ENCODE measurements at places on chromosomes 11 and 22.

DNA sequence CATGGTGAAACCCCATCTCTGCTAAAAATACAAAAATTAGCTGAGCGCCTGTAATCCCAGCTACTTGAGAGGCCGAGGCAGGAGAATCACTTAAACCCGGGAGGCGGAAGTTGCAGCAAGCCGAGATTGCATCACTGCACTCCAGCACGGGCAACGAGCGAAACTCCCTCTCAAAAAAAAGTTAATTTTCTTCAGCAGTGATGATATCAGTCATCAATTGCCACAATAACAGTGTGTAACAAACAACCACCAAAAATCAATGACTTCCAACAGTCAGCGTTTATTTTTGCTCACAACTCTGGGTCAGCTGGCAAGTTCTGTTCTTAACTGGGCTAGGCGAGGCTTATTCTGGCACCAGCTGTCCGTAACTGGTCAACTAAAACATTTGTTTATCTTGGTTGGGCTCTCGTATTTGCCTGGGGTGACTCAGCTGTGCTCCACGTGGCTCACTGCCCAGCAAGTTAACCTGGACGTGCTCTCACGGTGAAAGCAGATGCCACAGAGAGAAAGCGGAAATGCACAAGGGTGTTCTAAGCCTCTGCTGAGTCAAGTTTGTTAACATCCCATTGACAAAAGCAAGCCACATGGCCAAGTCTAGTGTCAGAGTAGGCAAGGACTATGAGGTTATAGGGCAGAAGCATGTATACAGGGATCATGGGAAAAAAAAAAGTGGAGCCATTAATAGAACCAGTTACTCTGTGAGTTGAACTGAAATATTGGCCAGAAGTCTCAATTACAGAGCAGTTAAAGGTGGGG is 52.1 kb downstream of the LHFPL7 start:
- no peak for DNase-seq

DNA sequence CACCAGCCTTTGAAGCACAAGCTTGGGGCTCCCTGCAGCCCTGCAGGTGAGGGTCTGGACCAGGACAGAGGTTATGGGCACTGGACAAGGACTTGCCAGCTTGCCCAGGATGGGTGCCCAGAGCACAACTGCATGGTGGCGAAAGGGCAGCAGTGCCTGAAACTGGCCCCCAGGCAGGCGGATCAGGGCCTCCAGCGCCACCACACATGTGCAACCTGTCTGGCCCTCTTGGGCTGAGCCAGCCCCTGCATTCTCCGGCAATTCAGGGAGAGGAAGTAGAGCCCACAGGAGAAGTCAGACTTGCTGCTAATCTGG is 18.8 kb downstream of the MB start:
- no peak for DNase-seq

DNA sequence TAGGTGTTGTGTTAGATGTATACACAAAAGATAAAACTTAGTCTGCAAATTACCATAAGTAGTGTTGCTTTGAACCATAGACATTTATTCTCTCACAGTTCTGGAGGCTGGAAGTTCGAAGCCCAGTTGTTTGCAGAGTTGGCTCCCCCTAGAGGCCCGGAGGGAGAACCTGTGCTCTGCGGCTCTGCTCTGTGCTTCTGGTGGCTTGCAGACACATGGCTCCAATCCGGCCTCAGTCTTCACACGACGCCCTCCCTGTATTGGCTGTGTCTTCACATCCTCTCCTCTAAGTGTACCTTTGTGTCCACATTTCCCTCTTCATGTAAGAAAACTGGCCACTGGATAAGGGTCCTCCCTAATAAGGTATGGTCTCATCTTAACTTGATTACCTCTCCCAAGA is 128.4 kb downstream of the OPCML start:
- peak; percentile 13 for DNase-seq

GRCh38 chr22:47990481-47990880 is 1228.0 kb downstream of the TBC1D22A start:
- no peak for DNase-seq

All from OCI-LY7 (cell line).